ENCODE measurements at places on chromosomes 6 and 20. TPM values are rescaled to one million over a fixed set of nuclear protein-coding genes. Genes with fewer than 3 reads are reported as not detected.

HRH3 gene
- total RNA-seq: not detected

ANKRD66 gene
- total RNA-seq: not detected

FAM83D gene
- total RNA-seq: 3.7 TPM

HIVEP2 gene
- 20.3 TPM for total RNA-seq

SLC32A1 gene
- total RNA-seq: under 0.01 TPM

CARMIL1 gene
- 15.3 TPM for total RNA-seq

SNX3 gene
- 192 TPM for total RNA-seq

DEF6 gene
- 1.3 TPM for total RNA-seq

AIF1 gene
- not detected for total RNA-seq

STK35 gene
- 20.0 TPM for total RNA-seq

Data from regular cardiac myocyte (primary cell).